ENCODE measurements at places on chromosomes 1 and 21.

- DNase-seq = no peak
Measured at GRCh38 chr21:44625756-44626155, 1.1 kb upstream of the KRTAP10-9 start.

DNA sequence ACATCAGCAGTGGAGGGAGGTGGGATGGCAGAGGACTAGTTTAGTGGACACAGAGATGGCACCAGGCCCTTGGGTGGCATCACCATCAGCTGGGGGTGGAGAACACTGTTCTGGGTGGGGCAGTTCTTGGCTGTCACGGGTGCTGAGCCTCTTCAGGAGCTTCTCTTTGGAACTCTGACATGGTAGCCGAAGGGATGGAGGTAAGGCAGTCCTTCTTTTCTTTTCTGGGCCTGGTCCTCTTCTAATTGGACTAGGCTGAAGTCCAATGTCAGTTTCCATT is 8.3 kb upstream of the MEF2D start:
- DNase-seq = no peak

DNA sequence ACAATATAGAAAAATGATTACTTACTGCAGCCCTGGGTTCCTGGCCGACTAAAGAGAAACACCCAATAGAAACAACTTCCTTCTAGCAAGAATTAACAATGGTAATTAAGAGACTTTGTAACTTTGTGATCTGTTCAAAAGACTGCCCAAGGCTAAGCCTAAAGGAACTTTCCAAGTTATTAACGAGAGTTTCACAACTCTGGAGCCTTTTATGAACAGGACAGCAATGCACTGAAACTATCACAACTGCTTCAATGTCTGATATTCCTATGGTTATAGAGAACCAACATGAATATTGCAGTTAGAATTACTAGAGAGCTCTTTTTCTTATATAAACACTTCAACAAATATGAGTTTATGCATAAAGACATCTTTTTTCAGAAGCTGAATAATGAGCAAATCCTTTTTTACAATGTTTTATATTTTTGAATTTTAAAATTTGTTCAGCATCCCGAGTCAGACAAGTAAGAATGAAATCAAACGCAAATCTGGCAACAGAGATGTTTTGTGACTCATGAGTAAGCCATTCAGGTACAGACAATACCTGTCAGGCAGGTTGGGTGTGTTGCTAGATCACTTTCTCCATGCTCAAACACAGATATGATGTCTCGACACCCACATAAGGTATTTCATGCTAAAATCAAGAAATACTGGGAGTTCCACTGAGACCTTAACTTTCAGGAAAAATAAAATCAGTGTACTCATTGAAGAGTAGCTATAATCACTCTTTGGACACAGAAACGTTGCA is 22.2 kb upstream of the KCNJ15 start:
- DNase-seq = no peak

- no peak for DNase-seq
Measured at GRCh38 chr1:8222789-8223188, 95.1 kb upstream of the SLC45A1 start.

GRCh38 chr1:21907079-21907418 is 30.1 kb downstream of the HSPG2 start:
- DNase-seq = no peak

All from NCI-H748 treated with DMSO at 0.1 percent for 48 hours (cell line).